Stimulated activated CD4-positive, alpha-beta T cell treated with anti-CD3 and anti-CD28 coated beads, Interleukin-1b, Interleukin-23, amount 100 ng/mL, for 24 hours (primary cell): ENCODE measurements at places on chromosomes 1 and 21.

DNA sequence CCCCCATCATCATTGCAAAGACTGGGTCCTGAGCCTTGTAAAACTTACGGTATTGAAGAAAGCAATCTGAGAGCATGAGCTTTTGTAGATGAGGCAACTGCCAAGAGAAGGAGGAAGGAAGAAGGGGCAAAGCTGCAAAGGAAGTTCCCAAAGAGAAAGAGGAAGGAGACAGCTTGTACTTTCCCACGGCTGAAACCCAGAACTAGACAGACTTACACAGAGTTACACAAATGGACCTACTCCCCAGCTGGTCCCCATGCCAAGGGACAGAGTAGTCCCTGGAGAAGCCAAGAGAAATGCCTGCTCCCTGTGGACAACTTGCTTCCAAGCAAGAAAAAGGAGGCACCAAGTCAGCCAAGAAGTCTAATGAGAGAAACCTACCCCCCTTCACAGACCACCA lies 22.6 kb downstream of the SLC5A9 start:
- no peak for DNase-seq

GRCh38 chr1:155019377-155020245 lies 14.0 kb downstream of the DCST2 start:
- no peak for DNase-seq

DNA sequence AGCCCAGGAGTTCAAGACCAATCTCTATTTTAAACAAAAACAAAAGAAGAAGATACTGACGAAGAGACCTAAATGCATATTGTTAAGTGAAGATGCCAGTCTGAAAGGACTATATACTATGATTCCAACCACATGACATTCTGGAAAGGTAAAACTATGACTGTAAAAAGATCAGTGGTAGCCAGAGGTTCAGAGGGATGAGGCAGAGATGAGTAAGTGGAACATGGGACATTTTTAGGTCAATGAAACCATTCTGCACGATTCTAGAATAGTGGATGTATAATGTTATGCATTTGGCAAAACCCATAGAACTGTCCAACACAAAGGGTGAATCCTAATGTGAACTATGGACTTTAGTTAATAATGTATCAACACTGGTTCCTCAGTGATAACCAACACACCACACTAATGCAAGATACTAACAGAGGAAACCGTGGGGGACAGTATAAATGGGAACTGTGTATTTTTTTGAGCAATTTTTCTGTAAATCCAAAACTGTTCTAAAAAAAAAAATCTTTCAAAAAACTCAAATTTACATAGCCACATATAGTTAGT lies 8.2 kb downstream of the RC3H1 start:
- no peak for DNase-seq

GRCh38 chr1:70057500-70057899 lies 147.9 kb downstream of the LRRC40 start:
- DNase-seq = no peak
